Islet precursor cell (in vitro differentiated cells): ENCODE measurements at places on chromosomes 5 and 9.
A peak's percentile ranks its signal among the peaks of the same experiment; 100 is the strongest.

DNA sequence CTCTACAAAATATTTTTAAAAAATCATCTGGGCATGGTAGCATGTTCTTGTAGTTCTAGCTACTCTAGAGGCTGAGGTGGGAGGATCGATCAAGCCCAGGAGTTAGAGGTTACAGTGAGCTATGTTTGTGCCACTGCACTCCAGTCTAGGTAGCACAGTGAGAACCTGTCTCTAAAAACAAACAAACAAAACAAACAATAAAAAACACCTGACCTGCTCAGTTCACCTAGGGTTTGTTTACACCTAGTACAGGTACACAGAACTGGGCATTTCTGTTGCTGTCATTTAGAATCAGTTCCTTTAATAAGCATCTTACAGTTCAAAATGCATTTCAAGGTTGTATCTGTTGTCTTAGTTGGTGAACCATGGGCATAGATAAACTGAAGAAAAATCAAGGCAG, 95.3 kb downstream of the MEGF10 start:
- DNase-seq = no peak

DNA sequence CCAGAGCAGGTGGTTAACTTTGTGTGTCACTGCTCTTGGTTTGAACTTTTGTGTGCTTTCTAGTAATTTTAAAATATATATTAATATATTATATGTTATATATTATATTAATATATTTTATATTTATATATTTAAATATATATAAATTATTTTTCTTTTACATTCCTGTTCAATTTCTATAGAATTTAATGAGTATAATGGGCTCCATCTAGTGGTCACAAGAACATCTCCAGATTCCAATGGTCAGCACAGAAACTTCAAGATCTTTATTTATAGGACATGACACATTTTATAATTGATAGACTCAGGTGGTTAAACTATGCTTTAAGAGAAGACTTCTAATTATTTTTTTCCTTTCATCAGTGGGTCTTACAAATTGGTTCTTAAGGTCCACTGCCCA, 39.1 kb downstream of the COL23A1 start:
- no peak for DNase-seq

GRCh38 chr5:38393636-38394035, 135.3 kb downstream of the EGFLAM start:
- DNase-seq = no peak

- no peak for DNase-seq
Observed at GRCh38 chr5:136622747-136623146, 257.4 kb upstream of the TRPC7 start.

GRCh38 chr5:172573120-172573882, 67.8 kb upstream of the NEURL1B start:
- DNase-seq = no peak

GRCh38 chr9:135879237-135879601, 28.1 kb downstream of the CAMSAP1 start:
- no peak for DNase-seq

DNA sequence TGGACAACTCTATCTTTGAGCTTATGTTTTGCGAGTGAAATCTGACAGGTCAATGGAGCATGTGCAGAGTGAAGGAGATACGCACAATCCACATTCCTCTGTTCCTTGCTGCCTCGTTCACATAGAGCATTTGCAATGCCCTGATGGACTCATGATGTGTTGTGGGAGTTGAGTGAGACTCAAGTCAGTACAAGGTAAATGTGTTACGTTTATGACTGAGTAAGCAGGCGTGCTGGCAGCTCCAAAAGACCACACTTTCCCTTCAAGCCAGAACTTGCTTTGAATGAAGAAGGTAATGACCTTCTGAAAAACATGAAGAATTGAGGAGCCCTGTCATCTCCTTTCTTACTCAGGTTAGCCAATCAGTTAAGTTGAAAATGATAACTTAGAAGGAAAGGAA, 477.8 kb downstream of the CTNND2 start:
- DNase-seq = no peak

- DNase-seq = no peak
Observed at GRCh38 chr5:36177154-36177553, 25.2 kb downstream of the SKP2 start.

- no peak for DNase-seq
Observed at GRCh38 chr5:78971998-78972397, 13.1 kb downstream of the ARSB start.

- peak; percentile 72 for DNase-seq
Observed at GRCh38 chr5:167861129-167861927, 430.1 kb upstream of the WWC1 start.

GRCh38 chr5:82297711-82298110, 19.6 kb upstream of the RPS23 start:
- DNase-seq = no peak

- DNase-seq = no peak
Observed at GRCh38 chr5:133029416-133029815, 3.1 kb upstream of the ZCCHC10 start.

DNA sequence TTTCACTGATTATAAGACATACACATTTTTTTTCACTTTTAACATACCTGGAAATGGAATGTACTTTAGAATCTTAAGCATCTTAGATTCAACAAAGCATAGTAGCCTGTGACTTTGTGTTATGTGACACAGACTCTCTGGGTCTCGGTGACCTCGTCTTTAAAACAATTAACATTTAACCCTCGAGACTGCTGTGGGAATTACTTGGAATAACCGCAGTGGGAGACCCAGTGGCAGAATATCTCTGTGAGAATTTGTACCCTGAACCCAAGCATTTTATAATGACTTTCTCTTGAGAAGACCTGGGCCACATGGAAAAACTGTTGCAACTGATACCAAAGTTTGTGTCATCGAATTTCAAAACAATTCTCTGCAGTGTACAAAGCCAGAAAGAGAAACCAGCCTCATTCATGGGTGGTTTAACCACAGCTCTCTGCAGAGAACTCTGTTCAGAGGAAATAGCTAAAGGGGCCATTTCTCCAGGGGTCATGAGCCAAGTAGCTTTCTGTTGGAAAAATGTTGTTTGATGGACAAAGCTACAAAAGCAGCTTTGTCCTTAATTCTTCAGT, 10.0 kb upstream of the RETREG1 start:
- DNase-seq = no peak

GRCh38 chr5:136028782-136029742, at the start of gene TGFBI:
TSS of gene TGFBI (plus strand) at chr5:136028988. CDS start at chr5:136029056, 68 bp downstream.
- DNase-seq = peak; percentile 84

GRCh38 chr5:88690409-88691229, 192.4 kb downstream of the MEF2C start:
- peak; percentile 78 for DNase-seq

GRCh38 chr5:151703780-151704179, 17.1 kb upstream of the SPARC start:
- no peak for DNase-seq

GRCh38 chr9:80496901-80497556, 925.3 kb downstream of the TLE4 start:
- no peak for DNase-seq

DNA sequence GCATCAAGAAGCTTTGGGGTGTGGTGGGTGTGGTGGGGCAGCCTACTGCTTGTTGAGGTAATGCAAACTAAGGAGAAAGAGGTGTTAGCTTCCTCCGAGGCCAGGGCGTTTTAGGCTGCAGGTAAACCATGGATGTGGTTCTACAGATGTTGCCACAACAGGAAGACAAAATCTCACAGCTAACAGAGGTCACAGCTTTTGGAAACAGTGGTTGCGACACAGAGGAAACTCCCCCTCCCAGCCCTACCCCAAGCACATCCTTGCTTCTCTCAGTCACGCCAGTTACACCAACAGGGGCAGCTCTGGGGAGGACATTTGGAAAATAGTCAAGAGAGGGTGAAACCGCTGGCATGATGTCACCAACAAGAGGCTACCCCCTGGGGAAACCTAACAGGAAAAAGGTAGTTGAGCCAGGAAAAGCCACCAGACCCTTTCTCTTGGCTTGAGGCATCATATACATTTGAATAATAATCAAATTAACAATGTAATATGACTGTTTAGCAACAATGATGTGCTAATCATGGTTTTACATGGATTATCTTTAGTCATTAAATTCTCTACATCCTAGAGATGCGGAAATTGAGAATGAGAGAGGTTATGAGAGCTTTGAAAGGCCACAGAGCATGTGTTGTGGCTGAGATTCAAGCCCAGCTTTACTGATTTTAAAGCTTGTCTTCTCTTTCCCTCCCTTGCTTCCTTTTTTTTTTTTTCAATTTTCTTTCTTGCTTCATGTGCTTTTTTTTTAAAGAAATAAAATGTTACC, 82.2 kb upstream of the IL12B start:
- DNase-seq = no peak

DNA sequence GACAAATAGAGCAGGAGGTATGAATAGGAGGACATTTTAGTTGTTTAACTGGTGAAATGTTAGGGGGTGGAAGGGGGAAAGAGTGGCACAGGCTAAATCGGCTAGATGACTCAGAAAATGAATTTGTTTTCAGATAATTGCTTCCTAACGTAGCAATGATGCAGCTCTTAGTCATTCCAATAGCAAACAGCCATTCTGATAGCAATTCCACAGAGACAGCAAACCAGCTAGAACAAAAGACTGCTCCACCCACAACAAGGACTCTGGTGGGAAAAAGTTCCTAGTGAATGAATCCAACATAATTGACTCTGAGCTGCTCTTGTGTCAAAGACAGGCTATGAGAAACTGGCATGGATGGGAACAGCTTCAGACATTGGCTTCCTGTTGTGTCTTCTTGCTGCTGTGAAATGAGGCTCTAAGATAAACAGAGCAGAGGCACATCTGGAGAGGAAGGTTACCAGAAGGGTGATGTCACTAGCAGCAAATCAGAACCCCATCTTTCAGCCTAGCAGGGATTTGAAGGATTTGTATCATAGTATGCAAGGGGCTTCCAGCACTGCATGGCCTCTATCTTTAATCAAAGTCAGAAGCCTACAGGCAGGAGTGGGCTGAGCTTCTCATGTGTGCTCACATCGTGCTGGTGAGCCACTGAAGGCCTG, 28.1 kb upstream of the F2RL1 start:
- DNase-seq = peak; percentile 91

GRCh38 chr5:77181596-77182304, 28.7 kb upstream of the PDE8B start:
- peak; percentile 51 for DNase-seq

- no peak for DNase-seq
Observed at GRCh38 chr9:79592726-79593493, 21.1 kb downstream of the TLE4 start.

GRCh38 chr5:60700416-60700757, 421 bp upstream of the DEPDC1B start:
- no peak for DNase-seq

- DNase-seq = peak; percentile 71
Observed at GRCh38 chr9:38226491-38226951, 157.5 kb upstream of the SHB start.

- no peak for DNase-seq
Observed at GRCh38 chr5:166045961-166046360, 2245.5 kb upstream of the WWC1 start.

GRCh38 chr5:74476819-74477453, 163.6 kb downstream of the ENC1 start:
- no peak for DNase-seq

DNA sequence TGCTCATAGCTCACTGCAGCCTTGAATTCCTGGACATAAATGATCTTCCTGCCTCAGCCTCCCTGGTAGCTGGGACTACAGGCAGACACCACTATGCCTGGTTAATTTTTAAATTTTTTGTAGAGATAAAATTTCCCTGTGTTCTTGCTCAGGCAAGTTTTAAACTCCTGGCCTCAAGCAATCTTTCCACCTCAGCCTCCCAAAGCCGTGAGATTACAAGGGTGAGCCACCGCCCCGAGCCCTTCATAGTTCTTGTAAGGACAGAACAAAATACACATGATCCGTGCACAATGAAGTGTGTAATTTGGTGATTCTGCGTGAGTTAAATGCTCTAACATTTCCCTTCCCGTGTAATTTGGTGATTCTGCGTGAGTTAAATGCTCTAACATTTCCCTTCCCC, 27.7 kb upstream of the MYO10 start:
- no peak for DNase-seq

DNA sequence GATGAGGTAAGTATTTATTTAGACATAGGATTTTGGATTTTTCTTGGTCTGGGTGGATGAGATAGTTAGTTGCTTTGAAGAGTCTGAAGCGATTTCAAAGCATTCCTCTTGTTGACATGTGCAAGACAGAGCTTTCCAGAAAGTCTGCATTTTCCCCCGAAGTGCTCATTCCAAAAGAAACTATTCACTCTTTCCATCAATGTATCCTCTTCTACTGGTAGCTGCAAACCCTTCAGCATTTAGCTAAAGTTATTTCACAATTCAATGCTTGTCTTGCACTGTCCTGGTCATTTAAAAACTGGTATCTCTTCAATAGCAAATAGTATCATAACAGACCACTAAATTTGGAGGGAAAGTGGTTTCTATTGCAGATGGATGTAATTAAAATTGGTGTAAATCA, 13.0 kb downstream of the NREP start:
- DNase-seq = no peak
